ENCODE measurements at places on chromosomes 2 and 18.

DNA sequence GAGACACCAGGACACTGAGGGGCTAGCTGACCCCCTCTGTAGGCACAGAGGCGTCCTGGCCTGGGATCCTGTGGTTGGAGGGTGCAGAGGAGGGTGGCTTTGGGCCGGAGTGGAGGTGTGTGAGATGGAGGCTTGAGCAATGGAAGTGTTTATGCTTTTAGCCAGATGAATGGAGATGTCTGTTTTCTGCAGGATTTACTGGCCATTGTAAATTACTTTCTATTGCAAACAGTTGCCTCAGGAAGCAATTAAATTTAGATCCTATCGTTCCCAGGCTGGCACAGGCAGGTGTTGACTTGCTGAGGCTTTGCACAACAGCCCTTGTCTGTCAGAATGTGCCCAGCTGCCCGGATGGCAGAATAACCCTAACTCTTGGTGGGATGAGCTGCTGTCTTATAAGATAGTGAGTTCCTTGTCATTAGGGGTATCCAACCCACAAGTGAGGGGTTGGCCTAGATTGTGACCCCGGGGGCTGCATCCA lies 1.8 kb upstream of the ARID5A start:
- no peak for DNase-seq

- DNase-seq, result no peak
Observed at GRCh38 chr2:37365669-37366068, 21.2 kb downstream of the QPCT start.

- no peak for DNase-seq
Observed at GRCh38 chr2:109275120-109276012, 146.4 kb downstream of the SH3RF3 start.

DNA sequence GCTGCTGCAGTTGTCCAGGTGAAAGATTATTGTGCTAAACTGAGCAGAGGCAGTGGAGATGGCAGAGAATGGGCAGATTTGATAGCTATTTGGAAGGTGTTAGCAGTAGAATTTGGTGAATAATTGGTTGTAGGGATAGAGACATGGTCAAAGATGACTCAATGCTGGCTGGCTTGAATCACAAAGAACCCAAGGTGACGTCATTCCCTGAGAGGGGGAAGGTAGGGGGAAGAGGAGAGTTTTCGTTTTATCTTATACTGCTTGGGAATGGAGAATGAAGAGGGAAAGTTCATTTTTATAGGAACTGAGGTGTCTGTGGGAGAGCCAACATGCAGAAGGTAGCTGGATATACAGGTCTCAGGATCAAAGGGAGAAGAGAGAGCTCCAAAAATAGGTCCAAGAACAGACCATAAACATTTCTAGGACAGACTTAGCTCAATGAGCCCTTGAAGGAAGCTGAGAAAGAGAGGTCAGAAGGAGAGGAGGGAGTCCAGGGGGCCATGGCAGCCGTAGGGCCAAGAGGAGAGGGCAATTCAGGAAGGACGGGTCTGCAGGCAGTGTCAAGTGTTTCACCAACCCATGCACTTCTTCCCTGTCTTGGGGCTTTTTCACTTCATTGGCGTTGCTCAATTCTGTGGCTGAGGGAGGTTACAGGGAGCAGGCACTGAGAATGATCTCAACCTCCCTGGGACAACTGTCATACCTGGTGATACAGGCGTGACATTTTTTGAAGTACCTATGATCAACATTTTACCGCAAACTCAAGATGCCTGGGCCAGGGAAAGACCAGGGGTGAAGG lies 281.3 kb downstream of the TDRD15 start:
- DNase-seq, result no peak

- DNase-seq, result no peak
Observed at GRCh38 chr2:37934591-37935513, 9.8 kb downstream of the RMDN2 start.

DNA sequence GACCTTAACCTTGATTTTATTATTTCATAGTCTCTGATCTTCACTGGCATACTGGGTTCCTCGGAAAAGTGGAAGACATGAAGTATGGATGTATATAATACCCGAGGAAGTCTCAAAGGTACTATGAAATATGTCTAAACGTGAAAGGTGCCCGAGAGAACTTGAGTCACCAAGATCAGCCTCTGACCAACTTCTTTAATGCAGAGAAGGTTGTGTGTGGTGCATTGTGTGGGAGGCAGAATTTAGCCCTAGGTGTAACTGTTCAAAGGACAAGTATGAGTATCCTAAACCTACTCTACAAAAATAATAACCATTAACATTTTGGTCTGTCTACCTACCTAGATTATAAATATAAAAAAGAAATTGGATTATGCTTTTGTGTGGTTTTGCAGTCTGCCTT lies 36.1 kb downstream of the OSBPL6 start:
- no peak for DNase-seq

- DNase-seq, result no peak
Observed at GRCh38 chr2:227411990-227412350, 24.2 kb upstream of the SCYGR1 start.

DNA sequence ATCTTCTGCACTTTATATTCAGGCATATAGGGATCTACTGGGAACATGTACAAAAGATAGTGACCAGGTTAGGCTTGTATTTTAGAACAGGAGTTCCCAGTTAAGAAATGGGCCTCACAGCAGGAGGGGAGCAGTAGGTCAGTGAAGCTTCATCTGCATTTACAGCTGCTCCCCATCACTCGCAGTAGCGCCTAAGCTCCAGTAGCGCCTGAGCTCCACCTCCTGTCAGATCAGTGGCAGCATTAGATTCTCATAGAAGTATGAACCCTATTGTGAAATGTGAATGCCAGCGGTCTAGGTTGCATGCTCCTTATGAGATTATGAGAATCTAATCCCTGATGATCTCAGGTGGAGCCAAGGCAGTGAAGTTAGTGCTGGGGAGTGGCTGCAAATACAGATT lies 224.4 kb upstream of the CYRIA start:
- DNase-seq, result no peak

- DNase-seq, result no peak
Observed at GRCh38 chr18:48889115-48889941, 61.4 kb downstream of the SMAD7 start.

GRCh38 chr2:25332571-25332970 lies 9.2 kb downstream of the DNMT3A start:
- no peak for DNase-seq

GRCh38 chr2:60414495-60415138 lies 138.8 kb downstream of the BCL11A start:
- DNase-seq, result peak; percentile 27

DNA sequence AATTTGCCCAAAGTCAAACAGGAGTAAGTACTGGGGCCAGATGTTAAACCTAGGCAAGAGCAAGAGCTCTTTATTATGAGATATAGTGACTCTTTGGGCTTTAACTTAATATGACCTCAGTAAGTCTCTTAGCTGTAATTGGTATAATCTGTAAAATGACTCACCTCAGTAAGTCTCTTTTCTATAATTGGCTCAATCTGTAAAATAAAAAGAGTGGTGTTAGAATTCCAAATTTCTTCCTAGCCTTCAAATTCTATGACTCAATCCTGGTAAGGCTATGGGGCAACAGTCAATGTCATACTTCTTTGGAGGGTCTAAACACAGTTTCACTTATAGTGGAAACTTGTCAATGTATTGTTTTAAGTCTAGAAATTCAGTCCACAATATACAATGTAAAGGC lies 1608.9 kb upstream of the PIK3C3 start:
- DNase-seq, result no peak

DNA sequence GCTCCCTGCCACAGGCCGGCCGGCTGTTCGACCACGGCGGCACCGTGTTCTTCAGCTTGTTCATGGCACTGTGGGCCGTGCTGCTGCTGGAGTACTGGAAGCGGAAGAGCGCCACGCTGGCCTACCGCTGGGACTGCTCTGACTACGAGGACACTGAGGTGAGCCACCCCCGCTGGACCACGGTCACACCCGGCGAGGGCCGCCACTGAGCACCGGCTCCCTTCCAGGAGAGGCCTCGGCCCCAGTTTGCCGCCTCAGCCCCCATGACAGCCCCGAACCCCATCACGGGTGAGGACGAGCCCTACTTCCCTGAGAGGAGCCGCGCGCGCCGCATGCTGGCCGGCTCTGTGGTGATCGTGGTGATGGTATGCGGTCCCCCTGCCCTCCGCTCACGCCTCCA lies 20.8 kb downstream of the ANO7 start:
- no peak for DNase-seq

DNA sequence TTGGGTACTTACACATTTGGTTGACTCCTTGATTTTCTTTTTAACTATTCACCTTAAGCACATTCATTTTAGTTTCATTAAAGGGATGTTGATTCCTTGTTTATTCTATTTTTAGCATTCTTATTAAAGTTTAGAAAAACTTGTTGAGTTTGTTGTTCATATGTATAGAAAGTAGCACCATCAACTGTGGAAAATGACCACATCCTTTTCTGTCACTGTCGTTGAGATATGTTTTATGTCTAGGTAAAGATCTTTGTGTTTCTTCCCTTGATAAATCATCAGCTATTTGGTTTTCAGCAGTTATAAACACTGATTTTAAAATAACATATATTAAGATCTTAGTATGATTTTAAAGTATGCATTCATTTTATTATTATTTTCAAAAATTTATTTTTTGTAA lies 25.1 kb downstream of the SLC39A10 start:
- DNase-seq, result no peak

DNA sequence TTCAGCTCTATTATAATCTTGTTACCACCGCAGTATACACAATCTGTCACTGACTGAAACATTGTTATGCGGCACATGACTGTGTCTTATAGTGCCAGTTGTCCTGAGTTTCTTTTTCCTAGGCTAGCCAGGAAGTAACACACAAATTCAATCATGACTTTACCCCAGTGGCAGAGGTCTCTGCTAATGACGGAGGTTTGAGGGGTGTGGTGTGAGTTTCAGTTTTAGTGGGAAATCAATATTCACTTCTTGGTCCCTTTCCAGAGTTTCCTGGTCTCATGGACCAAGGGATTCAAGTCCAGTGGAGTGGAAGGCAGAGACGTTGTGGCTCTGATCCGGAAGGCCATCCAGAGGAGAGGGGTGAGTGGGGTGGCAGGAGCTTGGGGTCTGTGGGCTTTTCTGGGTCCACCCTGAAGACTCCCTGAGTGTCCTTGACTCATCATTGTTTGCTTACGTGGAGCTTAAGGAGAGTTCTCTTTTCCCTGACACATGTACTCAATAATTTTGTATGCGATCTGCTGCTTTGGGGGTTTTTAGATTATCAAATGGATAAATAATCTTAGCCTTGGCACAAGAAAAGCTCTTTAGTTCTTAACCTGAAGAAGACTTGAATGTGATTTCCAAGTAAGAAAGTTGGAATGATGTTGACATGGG lies 39.2 kb downstream of the HK2 start:
- no peak for DNase-seq

GRCh38 chr2:158773121-158773520 lies 22.0 kb upstream of the DAPL1 start:
- DNase-seq, result no peak

- no peak for DNase-seq
Observed at GRCh38 chr2:170940066-170940465, 11.0 kb downstream of the GORASP2 start.

- DNase-seq, result no peak
Observed at GRCh38 chr2:30287857-30288513, 56.7 kb downstream of the LBH start.

- DNase-seq, result no peak
Observed at GRCh38 chr2:634041-634440, 43.2 kb downstream of the TMEM18 start.

DNA sequence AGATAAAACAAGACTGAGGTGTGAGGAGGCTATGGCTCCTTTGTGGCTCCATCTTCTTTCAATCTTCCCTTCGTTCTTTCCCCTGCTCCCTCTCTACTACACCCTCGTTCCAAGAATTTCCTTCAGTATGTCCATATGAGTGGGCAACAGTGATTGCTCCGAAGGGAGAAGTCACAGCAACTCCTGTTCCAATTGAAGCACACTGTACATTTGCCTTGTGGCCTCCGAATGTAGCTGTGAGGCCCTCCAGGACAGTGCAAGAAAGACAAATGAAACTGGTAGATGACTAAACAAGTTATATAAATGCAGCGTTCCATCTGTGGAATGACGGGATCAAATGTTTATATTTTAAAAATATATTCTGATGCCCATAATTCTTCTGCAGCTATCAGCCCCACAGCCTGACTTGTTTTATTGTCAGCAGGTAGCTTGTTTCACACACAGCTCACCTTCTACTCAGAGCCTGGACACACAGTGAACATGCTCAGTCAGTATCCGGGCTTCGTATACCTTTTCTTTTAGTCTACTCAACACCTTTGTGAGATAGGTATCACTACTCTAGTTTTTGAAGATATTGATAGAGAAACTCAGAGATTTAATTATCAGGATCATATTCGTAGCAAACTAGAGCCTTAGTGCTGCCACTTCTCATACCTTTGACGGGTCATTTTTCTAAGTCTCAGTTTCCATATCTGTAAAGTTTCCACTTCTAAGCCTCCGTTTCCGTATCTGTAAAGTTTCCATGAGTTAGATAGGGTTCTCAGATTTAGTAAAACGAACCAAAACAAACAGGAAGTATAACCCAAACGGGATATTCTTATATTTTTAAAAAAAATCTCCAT lies 216.7 kb upstream of the STON1 start:
- DNase-seq, result no peak

DNA sequence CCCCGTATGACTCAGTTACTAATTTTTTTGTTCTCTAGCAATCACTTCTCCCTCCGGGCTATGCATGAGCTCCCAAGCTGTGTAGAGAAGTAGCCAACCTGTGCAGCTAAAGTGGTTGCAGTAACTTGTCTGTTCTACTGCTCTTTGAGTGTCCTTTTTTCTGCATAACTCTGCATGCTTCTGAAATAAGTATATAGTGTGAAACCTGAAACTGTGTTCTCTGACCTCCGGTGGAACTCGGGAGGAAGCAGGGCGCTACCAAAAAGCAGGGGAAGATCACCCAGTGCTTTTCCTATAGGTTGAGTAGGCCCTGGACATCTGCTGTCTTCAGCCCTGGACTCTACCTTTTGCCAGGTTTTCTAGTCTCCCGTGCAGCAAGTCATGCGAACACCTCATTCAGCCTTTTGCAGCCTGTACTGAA lies 47.8 kb downstream of the PHLPP1 start:
- DNase-seq, result no peak

- no peak for DNase-seq
Observed at GRCh38 chr2:1651121-1652033, 92.9 kb downstream of the PXDN start.

GRCh38 chr2:31049264-31049663 lies 89.0 kb downstream of the GALNT14 start:
- DNase-seq, result no peak

DNA sequence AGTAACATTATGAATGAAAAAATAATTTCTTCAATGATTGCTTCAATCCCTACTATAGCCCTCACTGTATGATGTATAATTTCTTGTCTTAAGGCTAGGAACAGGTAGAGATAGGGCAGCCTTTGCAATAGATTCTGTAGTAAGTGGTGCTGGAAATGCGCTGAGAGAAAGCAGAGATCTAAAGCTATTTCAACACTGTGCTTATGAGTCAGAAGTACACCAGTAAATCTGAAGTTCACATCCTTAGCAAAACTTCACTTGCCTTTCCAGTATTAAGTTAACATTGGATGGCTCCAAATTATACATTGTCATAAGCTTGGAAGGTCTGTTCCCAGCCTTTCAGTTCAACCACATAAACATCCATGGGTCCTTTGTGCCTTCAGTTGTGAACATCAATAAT lies 178.2 kb upstream of the EPHA4 start:
- no peak for DNase-seq
